ENCODE measurements at places on chromosomes 16 and 17.

DNA sequence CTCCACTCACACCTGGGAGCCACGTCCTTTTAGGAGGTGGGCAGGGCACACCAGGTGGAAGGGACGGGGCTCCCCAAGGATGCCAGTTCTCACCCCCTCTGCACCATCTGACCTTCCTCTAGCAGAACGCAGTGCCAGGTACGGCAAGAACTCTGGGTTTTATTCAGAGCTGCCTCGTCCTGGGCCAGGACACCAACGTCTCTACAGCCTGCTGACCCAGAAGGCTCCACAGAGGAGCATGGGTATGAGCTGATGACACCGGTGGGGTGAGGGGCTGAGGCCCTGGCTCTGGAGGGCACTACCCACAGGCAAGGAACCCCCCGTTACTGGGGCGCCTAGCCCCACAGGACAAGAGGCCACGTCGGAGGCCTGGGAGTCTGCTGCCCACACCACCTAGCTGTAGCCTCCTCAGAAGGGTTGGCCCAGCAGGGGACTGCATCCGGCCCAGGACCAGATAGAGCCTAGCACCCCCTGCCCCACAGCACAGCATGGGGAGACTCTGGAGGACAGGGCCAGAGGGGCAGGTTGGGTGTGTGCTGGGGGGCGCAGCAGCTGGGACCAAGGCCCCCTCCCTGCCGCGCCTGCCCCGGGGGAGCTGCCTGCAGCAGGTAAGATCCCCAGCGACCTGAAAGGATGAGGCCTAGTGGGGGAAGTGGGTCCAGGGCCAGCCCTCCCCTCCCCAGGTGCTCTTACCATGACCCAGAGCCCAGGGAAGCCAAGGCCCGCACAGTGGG lies 13.9 kb downstream of the BCAR1 start:
- DNase-seq = no peak

GRCh38 chr17:3012926-3013581 lies 50.4 kb downstream of the OR1D5 start:
- peak; percentile 30 for DNase-seq

- DNase-seq = no peak
Measured at GRCh38 chr16:937723-938122, 33.1 kb downstream of the LMF1 start.

DNA sequence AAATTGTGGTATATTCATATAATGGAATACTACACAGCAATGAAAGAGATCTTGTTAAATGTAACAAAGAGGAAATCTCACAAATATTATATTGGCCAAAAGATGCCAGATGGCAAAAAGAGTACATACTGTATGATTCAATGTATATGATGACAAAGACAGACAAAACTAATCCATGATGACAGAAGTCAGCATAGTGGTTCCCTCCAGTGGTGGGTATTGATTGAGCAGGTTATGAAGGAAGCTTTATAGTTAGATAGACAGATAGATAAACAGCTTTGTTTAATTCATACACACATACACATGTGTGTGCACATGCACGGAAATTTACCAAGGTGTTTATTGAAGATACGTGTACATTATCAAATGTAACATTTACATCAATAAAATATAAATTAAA lies 74.4 kb upstream of the SMIM36 start:
- no peak for DNase-seq

- DNase-seq = no peak
Measured at GRCh38 chr16:4517812-4518680, 20.5 kb downstream of the CDIP1 start.

DNA sequence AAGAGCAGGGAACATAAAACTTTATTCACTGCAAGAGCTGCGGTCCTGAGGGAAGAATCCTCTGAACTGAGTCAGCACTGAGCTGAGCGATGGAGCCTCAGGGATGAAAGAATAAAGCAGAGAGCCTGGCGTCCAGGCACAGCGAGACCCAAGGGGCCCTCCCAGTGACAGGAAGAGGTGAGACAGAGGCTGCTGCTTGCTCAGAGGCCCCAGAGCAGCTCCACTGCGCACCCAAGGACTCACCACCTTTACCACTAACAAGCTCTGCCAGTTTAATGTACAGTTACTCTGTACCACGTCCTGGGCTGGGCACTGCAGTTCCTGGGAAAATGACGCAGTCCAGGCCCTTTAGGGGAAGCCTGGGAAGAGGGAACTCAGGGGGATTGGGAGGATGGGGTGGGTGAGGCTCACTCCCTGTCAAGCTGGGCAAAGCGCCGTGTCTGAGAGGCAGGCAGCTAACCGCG lies 5.6 kb downstream of the GFAP start:
- DNase-seq = no peak

DNA sequence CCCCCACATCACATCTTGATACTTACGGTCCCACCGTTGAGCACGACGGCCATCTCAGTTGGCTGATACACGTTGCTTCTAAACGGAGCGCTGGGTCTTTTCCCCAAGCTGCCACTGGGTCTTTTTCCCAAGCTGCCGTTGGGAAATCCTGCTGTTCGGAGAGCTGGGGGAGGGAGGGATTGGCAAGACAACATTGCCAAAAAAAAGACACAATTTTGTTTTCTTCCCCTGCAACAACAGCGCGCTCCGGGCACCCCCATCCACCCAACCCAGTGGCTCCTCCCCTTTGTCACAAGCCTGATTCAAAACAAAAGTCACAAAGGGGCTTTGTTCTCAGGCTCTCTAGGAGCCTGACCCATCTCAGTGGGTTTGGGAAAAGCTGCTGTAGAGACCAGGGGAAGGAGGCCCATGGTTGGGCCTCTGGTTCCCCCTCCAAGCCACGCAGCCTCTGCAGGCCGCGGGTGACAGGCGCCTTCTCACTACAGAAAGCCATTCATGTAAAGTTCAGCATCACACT lies 22.8 kb downstream of the GPRC5B start:
- DNase-seq = no peak

GRCh38 chr17:28482551-28483199 lies 9.2 kb downstream of the SLC13A2 start:
- DNase-seq = no peak

DNA sequence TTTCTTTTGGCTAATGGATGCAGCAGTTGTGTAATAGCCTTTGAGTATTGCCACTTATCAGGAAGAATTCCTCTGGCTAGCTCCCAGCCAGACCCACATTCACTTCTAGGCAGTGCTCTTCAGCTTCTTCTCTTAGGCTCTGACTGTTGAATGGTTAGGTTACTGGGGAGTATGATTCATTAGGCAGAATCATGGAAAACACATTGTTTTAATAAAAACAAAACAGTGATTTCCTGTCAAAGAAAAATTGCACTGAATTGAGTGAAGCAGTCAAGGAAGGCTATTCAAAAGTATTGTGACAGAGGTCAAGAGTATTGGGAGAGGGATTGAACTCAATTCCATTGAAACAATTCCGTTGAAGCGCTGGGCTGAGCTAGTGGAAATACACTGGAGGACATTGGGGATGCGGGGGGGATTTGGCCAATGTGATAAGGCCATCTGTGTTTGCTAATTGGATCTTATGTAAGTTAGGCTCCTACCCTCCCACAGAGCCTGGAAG lies 68.0 kb downstream of the CNTNAP4 start:
- no peak for DNase-seq

- DNase-seq = no peak
Measured at GRCh38 chr17:81543339-81543675, 8.8 kb downstream of the FAAP100 start.

DNA sequence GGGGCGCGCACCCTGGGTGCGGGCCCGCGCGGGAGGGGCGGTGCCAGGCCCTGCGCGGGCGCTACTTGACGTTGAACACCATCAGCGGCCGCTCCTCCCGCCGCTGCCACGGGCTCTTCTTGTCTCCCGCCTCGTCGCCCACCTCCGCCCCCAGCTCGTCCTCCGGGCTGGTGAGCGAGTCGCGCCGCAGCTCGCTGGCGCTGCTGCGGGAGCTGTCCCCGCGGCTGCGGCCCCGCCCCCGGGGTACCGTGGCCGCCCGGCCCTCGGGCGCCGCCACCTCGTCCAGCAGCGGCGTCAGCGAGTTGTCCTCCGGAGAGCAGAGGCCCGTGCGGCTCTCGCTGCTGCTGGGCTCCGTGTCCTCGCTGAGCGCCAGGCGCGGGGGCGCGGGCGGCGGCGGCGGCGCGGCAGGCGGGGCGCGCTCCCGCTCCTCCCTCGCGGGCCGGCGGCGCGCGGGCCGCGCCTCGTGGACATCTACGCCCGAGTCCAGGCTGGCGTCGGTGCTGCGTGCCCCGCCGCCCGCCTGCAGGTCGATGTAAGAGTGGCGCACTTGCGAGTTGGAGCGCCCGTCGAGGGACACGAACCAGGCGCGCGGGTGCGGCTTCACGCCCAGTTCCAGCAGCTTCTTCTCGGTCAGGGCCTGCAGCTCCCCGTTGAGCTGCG lies 8.7 kb downstream of the GRN start:
- DNase-seq = no peak

DNA sequence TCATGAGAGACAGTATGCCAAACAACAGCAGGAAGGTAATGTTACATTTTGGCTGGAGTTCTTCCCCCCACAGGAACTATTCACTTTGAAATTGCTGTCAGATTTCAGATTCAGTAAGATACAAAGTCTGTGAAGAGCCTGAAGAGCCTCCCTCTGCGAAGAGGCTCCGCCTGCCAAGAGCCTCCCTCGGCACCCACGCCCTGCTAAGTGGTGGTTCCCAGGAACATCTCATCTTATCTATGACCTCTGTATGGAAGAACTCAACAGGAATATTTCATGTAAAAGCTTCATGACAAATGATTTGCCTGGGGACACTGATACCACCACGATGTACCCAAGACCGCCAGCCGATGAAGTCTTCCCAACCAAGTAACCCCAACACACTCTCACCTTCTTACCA lies 3.2 kb downstream of the ZC3H7A start:
- DNase-seq = no peak

GRCh38 chr16:74817851-74818250 lies 43.2 kb upstream of the FA2H start:
- DNase-seq = no peak

DNA sequence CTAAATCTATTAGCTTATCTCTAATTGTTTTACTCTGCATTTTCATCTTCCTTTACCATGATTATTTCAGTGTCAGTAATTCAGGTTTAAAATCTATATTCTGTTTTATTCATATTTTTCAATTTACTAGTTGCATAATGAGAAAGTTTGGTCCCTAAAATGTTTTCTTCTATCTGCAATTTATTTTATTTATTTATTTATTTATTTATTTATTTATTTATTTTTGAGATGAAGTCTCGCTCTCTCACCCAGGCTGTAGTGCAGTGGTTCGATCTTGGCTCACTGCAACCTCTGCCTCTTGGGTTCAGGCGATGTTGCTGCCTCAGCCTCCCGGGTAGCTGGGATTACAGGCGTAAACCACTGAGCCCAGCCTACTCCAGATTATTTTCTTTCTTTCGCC lies 1597.3 kb downstream of the CDH8 start:
- DNase-seq = no peak

- no peak for DNase-seq
Measured at GRCh38 chr16:74700438-74701225, at the start of gene MLKL. Gene MLKL, minus strand, starts transcription at chr16:74700862. Its CDS starts 5,105 bp downstream, at chr16:74695757.

GRCh38 chr16:73152386-73153125 lies 104.6 kb upstream of the ZFHX3 start:
- no peak for DNase-seq

GRCh38 chr17:64075913-64076312 lies 54.0 kb downstream of the ERN1 start:
- DNase-seq = no peak

DNA sequence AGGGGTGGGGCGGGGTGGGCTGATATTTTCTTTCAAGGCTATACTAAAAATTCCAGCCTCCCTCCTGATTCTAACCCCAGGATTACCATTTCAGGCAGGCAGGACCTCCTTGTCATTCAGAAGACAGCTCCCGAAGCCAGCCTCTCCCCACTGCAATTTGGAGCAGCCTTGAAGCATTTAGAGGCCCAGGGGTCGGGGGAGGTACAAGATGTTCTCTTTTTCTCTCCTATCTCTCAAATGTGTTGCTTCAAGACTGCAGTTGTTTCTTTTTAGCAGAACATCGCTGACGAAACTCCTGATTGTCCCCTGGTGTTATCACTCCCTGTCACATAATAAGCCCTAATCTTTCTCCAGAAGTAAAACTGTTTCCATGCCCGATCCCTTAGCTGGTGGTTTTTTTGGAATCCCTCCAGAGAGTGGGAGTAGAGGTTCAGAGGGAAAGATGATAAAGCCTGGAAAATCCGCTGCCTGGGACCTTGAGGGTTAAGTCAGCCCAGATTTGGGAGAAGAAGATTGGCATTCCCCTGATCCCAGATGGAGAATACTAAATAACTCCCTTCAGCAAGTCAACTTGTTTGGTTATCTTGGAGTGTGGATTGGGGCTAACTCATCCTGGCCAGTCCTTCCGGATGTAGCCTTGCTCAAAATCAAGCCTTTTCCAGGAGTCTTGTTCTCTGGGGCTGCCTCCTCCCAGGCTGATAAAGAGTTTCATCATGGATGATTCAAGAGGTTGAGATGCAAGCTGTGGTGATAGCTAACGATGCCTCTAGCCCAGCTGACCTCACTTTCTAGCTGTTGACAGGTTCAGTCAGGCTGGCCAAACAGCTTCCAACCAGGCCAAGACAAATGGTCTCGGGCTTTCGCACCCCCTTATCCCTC lies 71.3 kb downstream of the SOX9 start:
- no peak for DNase-seq

- DNase-seq = no peak
Measured at GRCh38 chr16:11245988-11246387, 10.0 kb downstream of the SOCS1 start.

GRCh38 chr16:55663765-55664677 lies 8.2 kb downstream of the SLC6A2 start:
- DNase-seq = no peak

GRCh38 chr16:87140211-87141200 lies 176.7 kb downstream of the C16orf95 start:
- no peak for DNase-seq

GRCh38 chr17:63967953-63968352 lies 4.8 kb downstream of the SCN4A start:
- DNase-seq = no peak

- no peak for DNase-seq
Measured at GRCh38 chr17:2067608-2068024, 12.7 kb downstream of the HIC1 start.

DNA sequence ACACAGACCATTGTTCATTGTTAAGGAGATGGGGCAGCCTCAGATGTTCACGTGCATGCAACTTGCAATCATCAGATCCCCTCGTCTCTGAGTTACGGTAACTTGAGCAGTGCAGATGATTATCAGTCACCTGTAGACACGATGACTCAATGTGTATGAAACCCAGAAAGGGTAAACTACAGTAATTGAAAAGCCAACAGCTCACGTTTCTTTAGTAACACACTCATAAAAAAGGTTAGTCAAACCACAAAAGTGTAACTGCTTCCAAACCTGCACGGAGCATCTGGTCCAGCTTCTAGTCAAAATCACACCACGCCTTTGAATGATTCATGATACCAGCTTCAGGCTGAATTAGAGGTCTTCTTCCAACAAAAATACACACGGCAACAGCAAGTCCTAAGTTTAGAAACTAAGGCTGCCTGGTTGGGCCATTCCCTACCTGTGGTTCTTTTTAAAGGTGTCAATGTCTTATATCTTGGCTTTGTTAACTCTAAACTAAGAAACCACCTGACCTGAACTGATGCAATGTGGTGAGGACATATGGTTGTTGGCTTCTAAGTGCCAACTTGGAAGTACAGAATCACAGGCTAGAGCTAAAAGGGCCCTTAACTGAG lies 32.3 kb downstream of the GRB7 start:
- no peak for DNase-seq

- no peak for DNase-seq
Measured at GRCh38 chr17:37170881-37171425, 204.8 kb upstream of the C17orf78 start.

- DNase-seq = no peak
Measured at GRCh38 chr16:73020409-73020884, 27.5 kb downstream of the ZFHX3 start.

GRCh38 chr17:8417806-8418205 lies 17.9 kb upstream of the NDEL1 start:
- no peak for DNase-seq

- no peak for DNase-seq
Measured at GRCh38 chr16:19118938-19119431, 5.2 kb downstream of the ITPRIPL2 start.
